ENCODE measurements at places on chromosomes 2 and 18.

GRCh38 chr2:236536727-236537398 is 32.8 kb upstream of the ACKR3 start:
- no peak for DNase-seq

DNA sequence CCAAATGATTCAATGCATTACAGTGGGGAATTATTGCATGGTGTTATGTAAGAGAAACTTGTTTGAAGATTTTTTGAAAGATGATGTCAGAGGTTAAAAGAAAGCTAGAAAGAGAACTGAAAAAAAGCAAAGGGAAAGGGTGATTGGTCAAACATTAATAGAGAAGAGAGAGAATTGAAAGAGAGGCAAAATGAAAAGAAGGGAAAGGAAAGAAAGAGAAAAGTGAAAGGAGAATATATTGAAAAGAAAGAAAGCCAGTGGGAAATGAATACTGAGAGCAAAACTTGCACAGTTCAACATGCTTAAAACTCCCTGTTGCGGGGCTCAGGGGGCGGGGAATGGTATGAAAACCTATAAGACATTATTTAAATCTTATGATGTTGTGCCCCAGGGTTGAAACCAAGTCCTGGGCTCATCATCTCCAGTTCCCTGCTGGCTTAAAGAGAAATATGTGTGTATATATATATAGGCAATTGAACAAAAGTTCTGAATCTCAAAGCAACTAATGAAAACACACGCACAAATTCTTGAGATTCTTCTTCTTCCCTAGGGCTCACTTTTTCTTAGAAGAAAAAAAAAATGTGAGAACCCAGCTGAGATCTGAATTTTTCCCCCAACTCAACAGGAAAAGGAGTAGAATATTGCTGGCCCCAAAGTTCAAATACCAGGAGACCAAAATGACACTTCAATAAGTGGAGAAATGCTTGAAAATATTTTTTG is 2045.9 kb upstream of the CELF4 start:
- DNase-seq = no peak

DNA sequence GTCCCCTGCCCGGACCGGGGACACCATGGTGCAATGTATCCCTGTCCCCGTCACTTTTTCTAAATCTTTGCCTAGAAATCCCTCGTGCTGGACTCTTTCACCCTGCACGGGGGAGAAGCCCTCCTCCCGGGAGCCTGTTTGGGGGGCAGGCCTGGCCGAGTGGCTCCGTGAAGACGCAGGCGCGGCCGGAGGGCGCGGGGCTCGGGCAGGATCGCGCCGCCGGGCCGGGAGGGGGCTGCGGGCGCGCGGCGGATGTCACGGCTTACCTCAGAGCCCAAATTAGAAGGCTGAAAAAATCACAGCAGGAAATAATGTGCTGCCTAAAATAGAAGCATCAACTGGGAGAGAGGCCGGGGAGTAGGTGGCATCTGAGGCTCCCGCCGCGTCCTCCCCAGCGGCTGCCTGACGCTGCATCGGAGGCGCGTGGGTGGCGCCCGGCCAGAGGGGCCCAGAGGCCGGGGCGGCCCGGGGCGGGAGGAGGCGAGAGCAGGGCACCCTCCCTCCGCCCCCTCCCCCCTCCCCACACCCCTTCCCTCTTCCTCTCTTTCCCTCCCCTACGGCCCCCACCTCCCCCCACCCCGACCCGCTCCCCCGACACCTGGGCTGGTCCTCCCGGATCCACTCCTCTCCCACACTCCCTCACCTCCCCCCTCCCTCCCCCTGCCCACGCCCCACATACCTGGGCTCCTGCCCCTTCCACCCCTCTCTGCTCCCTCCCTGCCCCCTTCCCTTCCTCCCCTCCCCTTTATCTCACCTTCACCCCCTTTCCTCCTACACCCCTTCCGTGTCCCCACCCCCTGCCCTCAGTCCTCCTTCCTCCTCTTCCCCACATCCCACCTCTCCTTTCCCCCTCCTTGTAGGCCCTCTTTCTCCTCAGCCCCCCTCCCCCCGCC is 51.9 kb downstream of the SLC4A1AP start:
- no peak for DNase-seq

GRCh38 chr18:9482790-9483189 is 7.5 kb downstream of the RALBP1 start:
- DNase-seq = no peak

DNA sequence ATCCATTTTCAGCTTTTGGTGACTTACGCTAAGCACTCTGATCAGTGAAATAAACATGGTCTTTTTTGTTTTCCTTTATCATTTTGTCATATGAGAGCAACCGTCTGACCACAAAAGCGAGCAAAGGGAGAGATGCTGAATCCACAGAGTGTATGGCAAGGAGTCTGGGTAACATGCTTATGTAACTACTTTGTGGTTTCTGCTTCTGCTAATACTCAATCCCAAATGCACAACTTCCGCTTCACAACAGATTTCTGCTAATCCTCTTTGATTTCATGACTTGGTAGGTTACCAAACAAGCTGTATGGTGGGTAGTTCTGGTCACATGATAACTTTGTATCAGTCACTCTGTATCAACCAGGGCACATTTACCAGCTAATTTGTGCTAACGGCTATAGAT is 908.4 kb upstream of the CRIM1 start:
- DNase-seq = no peak

- no peak for DNase-seq
Measured at GRCh38 chr2:170823088-170823897, 6.6 kb downstream of the GAD1 start.

- no peak for DNase-seq
Measured at GRCh38 chr2:226158940-226159339, 640.7 kb downstream of the IRS1 start.

DNA sequence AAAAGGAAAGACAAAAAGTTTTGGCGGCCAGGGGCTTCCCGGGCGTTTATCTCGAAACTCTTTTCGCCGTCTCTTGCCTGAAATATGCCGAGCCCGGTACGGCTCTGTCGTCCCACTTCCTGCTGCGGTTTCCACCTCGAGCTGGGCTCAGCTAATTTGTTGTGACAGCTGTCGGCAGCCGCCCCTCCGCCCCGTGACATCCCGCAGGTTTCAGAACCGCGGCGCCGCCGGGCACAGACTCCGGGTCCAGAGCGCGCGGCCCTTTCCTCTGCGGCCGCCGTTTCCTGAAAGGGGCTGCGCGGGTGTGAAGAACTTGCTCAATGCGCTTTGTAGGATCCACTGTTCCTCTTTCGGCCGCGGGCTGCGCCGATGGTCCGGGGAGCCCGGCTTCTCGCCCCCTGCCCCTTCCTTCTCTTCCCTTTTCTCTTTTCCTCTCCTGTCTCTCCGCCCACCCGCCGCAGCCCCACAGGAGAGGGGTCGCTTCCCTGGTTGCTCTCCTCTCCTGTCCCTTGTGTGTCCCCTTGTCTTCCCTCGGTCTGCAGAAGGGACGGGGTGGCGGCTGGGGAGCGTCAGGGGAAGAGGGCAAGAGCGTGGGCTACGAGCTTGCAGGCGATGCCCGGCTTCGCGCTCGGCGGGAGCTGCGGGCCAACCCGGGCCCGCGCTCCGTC is 648 bp downstream of the ARID5A start:
- peak; percentile 55 for DNase-seq
